ENCODE measurements at places on chromosomes 4 and X. TPM values are rescaled to one million over a fixed set of nuclear protein-coding genes. Genes with fewer than 3 reads are reported as not detected.

- DNase-seq: no peak
Observed at GRCh38 chrX:42269186-42269585, 345.8 kb upstream of the CASK start.

GRCh38 chr4:10965196-10965595, 280.6 kb upstream of the CLNK start:
- no peak for DNase-seq

DNA sequence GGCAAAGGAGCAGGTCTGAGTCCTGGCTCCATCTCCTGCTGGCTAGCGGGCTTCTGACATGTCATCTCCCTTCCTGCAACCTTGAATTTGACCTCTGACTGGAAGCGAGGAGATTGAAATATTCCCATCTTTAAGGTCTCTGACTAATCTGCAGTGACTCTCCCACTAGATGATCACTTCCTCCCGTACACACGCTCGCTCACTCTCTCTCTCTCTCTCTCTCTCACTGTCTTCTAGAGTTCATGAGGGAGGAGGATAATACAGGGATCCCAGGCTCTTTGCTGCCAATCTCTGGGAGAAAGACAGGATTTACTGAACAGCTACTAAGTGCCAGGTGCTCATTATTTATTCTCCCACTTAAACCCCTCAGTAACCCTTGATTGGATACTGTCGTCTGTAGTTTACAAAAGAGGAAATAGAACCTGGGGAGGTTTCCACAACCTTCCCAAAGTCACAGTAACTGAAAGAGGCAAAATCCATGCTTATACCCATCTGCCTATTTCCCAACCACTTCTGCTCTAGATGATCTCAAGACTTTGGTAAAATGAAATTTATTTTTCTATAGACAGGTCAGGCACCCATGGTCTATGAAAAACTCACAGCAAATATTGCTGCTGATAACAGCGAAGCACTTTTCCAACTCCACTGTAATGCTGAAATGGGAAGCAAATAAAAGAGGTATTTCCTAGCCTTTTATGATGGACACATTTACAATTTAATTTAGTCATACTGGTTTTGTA, 193.5 kb upstream of the C1QTNF7 start:
- DNase-seq: no peak

Gene EOLA2
- total RNA-seq: 18.9 TPM

- peak; percentile 35 for DNase-seq
Observed at GRCh38 chrX:9071031-9071650, 37.2 kb upstream of the FAM9B start.
